A549 treated with DMSO at 1 μM for 4 hours (cell line): ENCODE measurements at places on chromosomes 13 and 19. TPM values are rescaled to one million over a fixed set of nuclear protein-coding genes. Genes with fewer than 3 reads are reported as not detected.

CPB2 gene
- total RNA-seq, result not detected in 5 replicates

ZNF578 gene
- not detected in 5 replicates for total RNA-seq

ZNF574 gene
- 33.0 to 41.5 TPM (median 35.7 TPM) in 5 replicates for total RNA-seq

STK24 gene
- 51.6 to 60.7 TPM (median 55.5 TPM) in 5 replicates for total RNA-seq

BEST2 gene
- total RNA-seq, result 0.06 TPM in 1 of 5 replicates, not detected in the others

CEBPA gene
- total RNA-seq, result 5.8 to 8.0 TPM (median 7.6 TPM) in 5 replicates
